IMR-90 (cell line): ENCODE measurements at places on chromosomes 2 and 18. TPM values are rescaled to one million over a fixed set of nuclear protein-coding genes. Genes with fewer than 3 reads are reported as not detected.

VWA3B gene
- not detected in 2 replicates for polyA plus RNA-seq

DNA sequence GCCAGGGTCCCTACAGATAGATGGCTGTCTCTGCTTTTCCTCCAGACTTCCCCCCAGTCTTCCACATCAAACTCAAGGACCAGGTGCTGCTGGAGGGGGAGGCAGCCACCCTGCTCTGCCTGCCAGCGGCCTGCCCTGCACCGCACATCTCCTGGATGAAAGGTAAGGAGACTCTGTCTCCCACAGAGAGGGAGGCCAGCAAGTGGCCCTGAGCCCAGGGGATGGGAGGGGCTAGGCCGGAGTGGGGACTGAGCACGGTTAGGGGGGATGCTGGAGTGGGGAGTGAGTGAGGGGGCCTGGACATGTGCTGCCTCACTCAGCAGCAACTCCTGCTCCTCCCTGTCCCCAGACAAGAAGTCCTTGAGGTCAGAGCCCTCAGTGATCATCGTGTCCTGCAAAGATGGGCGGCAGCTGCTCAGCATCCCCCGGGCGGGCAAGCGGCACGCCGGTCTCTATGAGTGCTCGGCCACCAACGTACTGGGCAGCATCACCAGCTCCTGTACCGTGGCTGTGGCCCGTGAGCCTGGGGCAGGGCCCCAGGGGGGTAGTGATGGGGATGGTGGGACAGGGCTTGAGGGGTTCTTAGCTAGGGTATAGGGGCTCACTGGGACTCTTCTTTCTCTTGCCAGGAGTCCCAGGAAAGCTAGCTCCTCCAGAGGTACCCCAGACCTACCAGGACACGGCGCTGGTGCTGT is 10.4 kb upstream of the GMPPA start:
- DNase-seq: no peak
- peaks cover 32% of the 10 kb centered on the region; the same call in 1 of the 2 replicates for H3K36me3 ChIP-seq
- no peak overlapping the region for H3K4me3 ChIP-seq
- H3K4me1 ChIP-seq: no peaks in the 10 kb centered on the region
- H3K27ac ChIP-seq: no peak overlapping the region

- H3K4me3 ChIP-seq: no peak within 1 kb of the TSS
- H3K27ac ChIP-seq: no peak within 1 kb of the TSS
- peaks cover 26% of the 10 kb centered on the region for H3K27me3 ChIP-seq
These were observed at the start of gene OTOS for GRCh38 chr2:240140511-240140910. OTOS (minus strand) TSS chr2:240140658; CDS start chr2:240140326, 332 bp downstream.

DNA sequence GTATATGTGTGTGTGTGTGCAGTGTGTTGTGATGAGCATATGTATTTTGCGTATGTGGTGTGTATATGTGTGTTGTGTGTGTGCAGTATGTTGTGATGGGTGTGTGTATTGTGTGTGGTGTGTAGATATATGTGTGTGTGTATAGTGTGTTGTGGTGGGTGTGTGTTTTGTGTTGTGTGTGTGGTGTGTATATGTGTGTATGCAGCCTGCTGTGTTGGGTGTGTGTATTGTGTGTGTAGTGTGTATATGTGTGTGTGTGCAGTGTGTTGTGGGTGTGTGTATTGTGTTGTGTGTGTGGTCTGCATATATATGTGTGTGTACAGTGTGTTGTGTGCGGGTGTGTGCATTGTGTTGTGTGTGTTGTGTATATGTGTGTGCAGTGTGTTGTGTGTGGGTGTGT is 23.9 kb downstream of the ACKR3 start:
- H3K27me3 ChIP-seq: peaks cover 2% of the 10 kb centered on the region; the same call in 1 of the 2 replicates
- no peaks in the 10 kb centered on the region for H3K36me3 ChIP-seq
- H3K4me3 ChIP-seq: no peak overlapping the region
- no peaks in the 10 kb centered on the region; the same call in 1 of the 2 replicates for H3K4me1 ChIP-seq
- no peak for DNase-seq

GRCh38 chr2:70779911-70780545 is 10.4 kb downstream of the FIGLA start:
- peaks cover 2% of the 10 kb centered on the region for H3K27me3 ChIP-seq
- no peak overlapping the region for H3K4me3 ChIP-seq
- no peak overlapping the region for H3K27ac ChIP-seq
- DNase-seq: no peak
- H3K36me3 ChIP-seq: no peaks in the 10 kb centered on the region
- no peaks in the 10 kb centered on the region for H3K4me1 ChIP-seq

GRCh38 chr2:54107903-54108615 is 7.4 kb upstream of the ACYP2 start:
- no peaks in the 10 kb centered on the region for H3K27me3 ChIP-seq
- H3K27ac ChIP-seq: no peak overlapping the region
- H3K36me3 ChIP-seq: no peaks in the 10 kb centered on the region
- DNase-seq: no peak

GRCh38 chr2:169119851-169120250 is 50.5 kb downstream of the DHRS9 start:
- no peak overlapping the region for H3K27ac ChIP-seq
- H3K4me3 ChIP-seq: no peak overlapping the region
- H3K4me1 ChIP-seq: no peaks in the 10 kb centered on the region
- DNase-seq: no peak

GRCh38 chr2:145096582-145096981 is 576.7 kb upstream of the ZEB2 start:
- no peaks in the 10 kb centered on the region for H3K36me3 ChIP-seq
- no peak overlapping the region for H3K27ac ChIP-seq
- DNase-seq: peak; percentile 77

- H3K27me3 ChIP-seq: no peaks in the 10 kb centered on the region
- peak overlapping the region; percentile 22; the same call in 1 of the 2 replicates for H3K4me3 ChIP-seq
- peak; percentile 79 for DNase-seq
- H3K4me1 ChIP-seq: no peaks in the 10 kb centered on the region
- no peak overlapping the region for H3K27ac ChIP-seq
These were observed 8.7 kb downstream of the FAM178B start for GRCh38 chr2:96977631-96978195.

DNA sequence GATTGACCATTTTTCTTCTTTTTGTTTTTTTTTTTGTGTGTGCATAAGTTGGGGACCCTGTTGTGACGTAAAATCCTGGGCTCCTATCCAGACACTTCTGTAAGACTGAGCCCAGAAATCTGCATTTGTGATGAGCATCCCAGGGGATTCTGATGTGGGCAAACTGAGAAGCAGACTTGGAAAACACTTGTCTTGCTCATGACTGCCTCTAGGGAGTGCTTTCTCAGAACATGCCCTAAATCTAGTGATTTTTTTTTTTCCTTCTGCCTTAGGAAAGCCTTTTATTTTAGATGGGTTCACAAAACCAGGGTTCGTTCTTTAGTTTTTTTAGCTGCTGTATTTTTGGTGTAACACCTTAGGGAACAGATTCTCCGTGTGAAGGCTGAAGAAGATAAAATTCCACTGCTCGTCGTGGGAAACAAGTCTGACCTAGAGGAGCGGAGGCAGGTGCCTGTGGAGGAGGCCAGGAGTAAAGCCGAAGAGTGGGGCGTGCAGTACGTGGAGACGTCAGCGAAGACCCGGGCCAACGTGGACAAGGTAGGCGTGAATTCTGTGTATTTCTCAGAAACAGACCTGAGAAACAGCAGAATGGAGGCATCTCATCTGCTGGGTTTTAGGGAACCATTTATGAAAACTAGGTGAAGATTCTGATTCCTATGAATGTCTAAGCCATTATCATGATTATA is 36.7 kb downstream of the RALB start:
- no peak overlapping the region for H3K4me3 ChIP-seq
- no peaks in the 10 kb centered on the region for H3K27me3 ChIP-seq
- no peak for DNase-seq
- H3K36me3 ChIP-seq: peaks cover 4% of the 10 kb centered on the region

- no peak overlapping the region for H3K4me3 ChIP-seq
- peaks cover 27% of the 10 kb centered on the region for H3K4me1 ChIP-seq
- H3K27ac ChIP-seq: no peak overlapping the region
- no peaks in the 10 kb centered on the region for H3K27me3 ChIP-seq
These were observed 11.5 kb downstream of the ASAP2 start for GRCh38 chr2:9217838-9218770.
